Right atrium auricular region (tissue), 2 donors: ENCODE measurements at places on chromosomes 6 and 20. TPM values are rescaled to one million over a fixed set of nuclear protein-coding genes. Genes with fewer than 3 reads are reported as not detected.
A peak's percentile ranks its signal among the peaks of the same experiment; 100 is the strongest.

DNA sequence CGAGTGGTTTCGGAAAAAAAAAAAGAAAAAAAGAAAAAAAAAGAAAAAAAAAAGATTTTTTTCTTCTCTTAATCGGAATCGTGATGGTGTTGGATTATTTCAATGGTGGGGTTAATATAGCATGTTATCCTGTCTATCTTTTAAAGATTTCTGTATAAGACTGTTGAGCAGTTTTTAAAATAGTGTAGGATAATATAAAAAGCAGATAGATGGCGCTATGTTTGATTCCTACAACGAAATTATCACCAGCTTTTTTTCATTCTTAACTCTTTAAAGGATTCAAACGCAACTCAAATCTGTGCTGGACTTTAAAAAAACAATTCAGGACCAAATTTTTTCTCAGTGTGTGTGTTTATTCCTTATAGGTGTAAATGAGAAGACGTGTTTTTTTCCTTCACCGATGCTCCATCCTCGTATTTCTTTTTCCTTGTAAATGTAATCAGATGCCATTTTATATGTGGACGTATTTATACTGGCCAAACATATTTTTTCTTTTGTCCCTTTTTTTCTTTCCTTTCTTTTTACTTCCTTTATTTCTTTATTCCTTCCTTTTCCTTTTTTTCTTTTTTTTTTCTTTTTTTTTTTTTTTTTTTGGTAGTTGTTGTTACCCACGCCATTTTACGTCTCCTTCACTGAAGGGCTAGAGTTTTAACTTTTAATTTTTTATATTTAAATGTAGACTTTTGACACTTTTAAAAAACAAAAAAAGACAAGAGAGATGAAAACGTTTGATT lies 3.6 kb downstream of the SOX4 start:
- H3K27ac ChIP-seq, result peak overlapping the region; percentile 86
- peak overlapping the region; percentile 83 for H3K4me3 ChIP-seq
- no peak for DNase-seq

GRCh38 chr20:24460712-24461111 lies 8.7 kb upstream of the SYNDIG1 start:
- no peaks in the 10 kb centered on the region for H3K36me3 ChIP-seq
- peaks cover 8% of the 10 kb centered on the region for H3K4me1 ChIP-seq

DNA sequence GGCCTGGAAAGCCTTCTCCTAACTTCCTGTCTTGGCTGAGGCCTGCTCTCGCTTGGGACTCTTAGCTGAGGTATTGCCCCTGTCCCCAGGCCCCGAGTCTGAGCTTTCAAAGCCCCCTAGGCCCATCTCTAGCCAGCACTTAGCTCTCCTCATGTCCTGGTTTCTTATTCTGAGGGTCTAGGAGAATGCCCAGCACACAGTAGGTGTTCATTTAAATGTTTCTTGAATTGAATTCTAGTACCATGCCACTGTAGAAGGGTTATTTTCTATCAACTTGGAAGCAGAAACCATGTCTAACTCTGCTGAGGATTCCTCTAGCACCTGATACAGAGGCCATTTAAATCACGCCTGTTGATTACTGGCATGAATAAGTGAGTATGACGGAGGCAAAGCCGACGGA lies 98.5 kb downstream of the VEGFA start:
- no peaks in the 10 kb centered on the region for H3K4me1 ChIP-seq
- no peak overlapping the region for H3K27ac ChIP-seq
- H3K4me3 ChIP-seq, result no peak overlapping the region

GRCh38 chr20:32497589-32498224 lies 87.4 kb downstream of the NOL4L start:
- H3K4me1 ChIP-seq, result no peaks in the 10 kb centered on the region
- no peak for DNase-seq
- H3K27ac ChIP-seq, result no peak overlapping the region
- no peak overlapping the region for H3K4me3 ChIP-seq
- H3K36me3 ChIP-seq, result no peaks in the 10 kb centered on the region
- H3K27me3 ChIP-seq, result no peaks in the 10 kb centered on the region

GRCh38 chr20:63686492-63687321 lies 9.7 kb upstream of the TNFRSF6B start:
- H3K27ac ChIP-seq, result peak overlapping the region; percentile 76
- H3K27me3 ChIP-seq, result no peaks in the 10 kb centered on the region
- DNase-seq, result peak; percentile 95
- H3K4me1 ChIP-seq, result no peaks in the 10 kb centered on the region
- H3K36me3 ChIP-seq, result no peaks in the 10 kb centered on the region

GRCh38 chr20:24667689-24668383 lies 198.4 kb downstream of the SYNDIG1 start:
- H3K36me3 ChIP-seq, result peaks cover 11% of the 10 kb centered on the region
- no peak overlapping the region for H3K4me3 ChIP-seq
- no peaks in the 10 kb centered on the region for H3K27me3 ChIP-seq
- DNase-seq, result no peak

- H3K27ac ChIP-seq, result no peak overlapping the region
- no peaks in the 10 kb centered on the region for H3K4me1 ChIP-seq
- no peak for DNase-seq
- no peak overlapping the region for H3K4me3 ChIP-seq
- H3K27me3 ChIP-seq, result no peaks in the 10 kb centered on the region
These were observed 208.4 kb downstream of the CENPW start for GRCh38 chr6:126548300-126548699.

GRCh38 chr6:169210611-169211010 lies 43.0 kb downstream of the THBS2 start:
- DNase-seq, result no peak
- H3K4me3 ChIP-seq, result no peak overlapping the region
- H3K36me3 ChIP-seq, result no peaks in the 10 kb centered on the region
- no peaks in the 10 kb centered on the region for H3K27me3 ChIP-seq

- H3K27me3 ChIP-seq, result no peaks in the 10 kb centered on the region
- H3K4me3 ChIP-seq, result no peak overlapping the region
- H3K36me3 ChIP-seq, result no peaks in the 10 kb centered on the region
- H3K4me1 ChIP-seq, result peaks cover 45% of the 10 kb centered on the region
- DNase-seq, result no peak
These were observed 110.6 kb downstream of the BACH2 start for GRCh38 chr6:90186026-90186425.

- no peak overlapping the region for H3K27ac ChIP-seq
- H3K36me3 ChIP-seq, result no peaks in the 10 kb centered on the region
- DNase-seq, result no peak
- H3K4me1 ChIP-seq, result no peaks in the 10 kb centered on the region
These were observed 14.9 kb downstream of the KCNQ5 start for GRCh38 chr6:72636786-72637185.

DNA sequence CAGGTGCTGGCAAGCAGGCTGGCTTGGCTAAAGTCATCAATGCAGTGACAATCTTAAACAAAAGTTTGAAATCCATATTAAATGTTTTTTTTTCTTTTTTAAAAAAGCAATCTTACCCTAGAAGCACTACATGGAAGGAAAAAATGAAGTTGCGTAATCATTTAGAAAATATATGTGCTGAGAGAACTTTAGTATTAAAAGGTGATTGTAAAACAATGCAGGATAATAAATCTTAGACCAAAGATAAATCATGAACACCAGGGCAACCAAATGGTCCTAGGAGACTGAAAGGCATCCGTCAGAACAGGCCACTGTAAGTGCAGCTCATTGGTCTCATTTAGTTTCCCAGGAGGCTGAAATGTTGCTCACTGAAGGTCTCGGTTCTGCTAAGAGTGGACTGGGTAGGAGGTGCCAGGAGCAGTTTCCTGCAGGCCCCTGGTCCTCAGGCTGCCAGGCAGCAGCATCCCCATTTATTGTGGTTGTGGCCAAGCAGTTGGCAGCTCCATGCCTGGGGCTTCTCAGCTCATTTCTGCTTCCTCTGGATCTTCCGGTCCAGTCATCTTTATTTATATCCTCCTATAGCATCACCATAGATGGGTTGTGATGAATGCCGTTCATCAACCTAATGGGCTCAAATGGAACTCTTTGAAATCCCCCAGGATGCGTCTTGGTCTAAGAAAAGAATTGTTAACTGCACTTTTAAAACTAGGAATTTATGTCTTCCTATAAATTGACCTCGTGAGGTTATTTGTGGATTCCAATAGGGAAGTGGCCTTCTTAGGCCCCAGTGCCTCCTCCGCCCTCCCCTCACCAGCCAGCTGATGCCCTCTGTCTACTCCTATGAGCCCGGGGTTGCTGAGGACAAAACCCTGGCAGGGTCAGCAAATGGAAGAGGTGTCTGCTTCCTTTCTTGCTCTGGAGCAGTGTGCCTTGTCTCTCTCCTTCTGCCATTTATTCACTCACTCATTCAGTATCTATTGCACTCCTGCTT lies 269.0 kb downstream of the UST start:
- H3K4me3 ChIP-seq, result no peak overlapping the region
- no peak overlapping the region for H3K27ac ChIP-seq
- no peaks in the 10 kb centered on the region for H3K36me3 ChIP-seq
- peaks cover 10% of the 10 kb centered on the region for H3K4me1 ChIP-seq

Gene NKAIN4
- not detected for total RNA-seq

Gene EYA4
- 24.2 TPM for total RNA-seq

Gene PNPLA1
- total RNA-seq, result 0.20 TPM

Gene DLK2
- total RNA-seq, result 1.3 TPM

Gene HLA-DRB1
- total RNA-seq, result 24.0 TPM

Gene BTN1A1
- not detected for total RNA-seq

Gene TFAP2C
- 0.39 TPM for total RNA-seq

Gene HEY2
- 1.8 TPM for total RNA-seq

Gene BACH2
- total RNA-seq, result 0.82 TPM

Gene ZDHHC14
- 19.1 TPM for total RNA-seq

Gene ZNF335
- total RNA-seq, result 6.6 TPM

Gene FAM162B
- total RNA-seq, result 4.8 TPM

Gene TMEM200A
- not detected for total RNA-seq
